ENCODE measurements at places on chromosomes 3 and 15.
A peak's percentile ranks its signal among the peaks of the same experiment; 100 is the strongest.

DNA sequence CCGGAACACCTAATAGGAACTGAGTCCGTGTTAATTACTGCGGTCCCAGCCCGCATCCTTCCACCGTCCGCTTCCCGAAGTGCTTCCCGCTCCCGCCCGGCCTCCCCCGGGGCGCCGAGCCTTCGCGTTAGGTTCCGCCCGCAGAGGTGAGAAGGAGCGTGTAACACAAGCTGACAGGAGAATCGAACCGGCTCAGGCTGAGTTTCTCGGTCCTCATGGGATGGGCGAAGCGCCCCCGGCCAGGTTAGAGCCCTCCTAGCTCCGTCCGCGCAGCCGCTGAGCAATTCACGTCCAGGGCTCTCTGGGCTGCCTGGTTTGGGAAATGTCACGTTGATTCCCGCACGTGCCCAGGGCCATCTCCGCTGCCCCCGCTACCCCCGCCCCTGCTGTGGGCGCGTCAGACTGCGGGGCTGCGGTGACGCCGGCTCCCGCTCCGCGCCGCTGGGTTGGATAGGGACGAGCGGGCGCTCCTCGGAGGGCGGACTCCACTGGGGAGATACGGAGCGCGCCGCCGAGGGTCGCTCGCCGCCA lies 954 bp downstream of the CLDN11 start:
- no peak for DNase-seq

DNA sequence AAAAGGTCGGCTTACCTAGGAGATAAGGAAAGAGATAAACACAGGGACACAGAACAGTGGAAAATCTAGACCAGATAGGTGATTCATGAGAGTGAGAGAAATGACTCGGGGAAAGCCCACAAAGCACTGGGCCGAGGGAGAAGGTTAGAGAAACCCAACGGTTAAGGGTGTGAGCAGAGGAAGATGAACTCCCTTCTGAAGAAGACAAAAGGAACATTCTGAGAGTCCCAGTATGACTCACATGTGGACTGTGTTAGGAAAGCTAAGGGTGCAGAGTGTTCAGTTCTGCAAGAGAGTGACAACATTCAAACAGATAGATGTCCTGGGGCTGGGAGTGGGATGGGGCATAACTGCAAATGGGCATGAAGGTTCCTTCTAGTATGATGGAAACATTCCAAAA lies 83.0 kb downstream of the CNTN3 start:
- no peak for DNase-seq

- no peak for DNase-seq
Measured at GRCh38 chr15:56957812-56958406, 39.5 kb downstream of the TCF12 start.

DNA sequence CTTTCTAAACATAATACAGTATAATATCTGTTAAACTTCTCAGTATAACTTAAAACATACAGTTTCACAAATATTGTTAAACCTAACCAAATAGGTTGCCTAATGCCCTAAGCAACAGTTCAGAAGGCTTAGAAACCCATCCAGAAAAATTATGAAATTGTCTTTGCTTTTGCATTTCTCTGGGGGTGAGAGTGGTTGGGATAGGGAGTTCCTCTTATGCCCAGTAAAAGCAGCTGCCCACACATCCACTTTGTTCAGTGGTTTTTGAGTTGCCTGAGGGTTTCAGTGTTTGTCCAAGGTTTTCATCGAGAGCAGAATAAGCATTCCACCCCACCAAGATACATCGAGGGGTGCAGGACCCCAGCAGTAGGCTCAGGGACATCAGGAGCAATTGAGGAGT lies 179.4 kb downstream of the CDIN1 start:
- no peak for DNase-seq

DNA sequence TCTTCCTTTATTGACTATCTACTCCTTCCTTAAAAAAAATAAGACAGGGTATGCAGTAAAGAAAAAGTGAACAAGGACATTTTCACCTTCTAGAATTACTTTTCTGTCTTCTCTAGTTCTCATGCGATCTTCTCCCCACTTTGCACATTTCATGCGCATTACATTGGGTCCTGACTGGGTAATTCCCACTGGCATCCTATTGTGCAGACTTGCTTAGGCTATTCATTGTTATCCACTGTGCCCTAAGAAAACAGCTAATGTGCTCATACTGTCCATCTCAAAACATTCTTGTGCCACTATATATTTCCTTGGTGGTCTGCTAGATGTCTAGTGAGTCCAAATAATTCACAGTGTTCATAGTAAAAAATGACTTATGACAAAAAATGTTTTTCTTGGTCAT lies 447.4 kb upstream of the ROBO1 start:
- no peak for DNase-seq

- DNase-seq = peak; percentile 27
Measured at GRCh38 chr3:187507266-187507665, 139.1 kb downstream of the RTP4 start.

GRCh38 chr15:38471974-38472373 lies 18.0 kb downstream of the FAM98B start:
- DNase-seq = no peak

- no peak for DNase-seq
Measured at GRCh38 chr3:194905696-194906095, 220.0 kb downstream of the FAM43A start.

- DNase-seq = no peak
Measured at GRCh38 chr15:90264671-90265070, 801 bp upstream of the NGRN start.

- DNase-seq = no peak
Measured at GRCh38 chr15:91980502-91981267, 127.2 kb downstream of the SLCO3A1 start.

DNA sequence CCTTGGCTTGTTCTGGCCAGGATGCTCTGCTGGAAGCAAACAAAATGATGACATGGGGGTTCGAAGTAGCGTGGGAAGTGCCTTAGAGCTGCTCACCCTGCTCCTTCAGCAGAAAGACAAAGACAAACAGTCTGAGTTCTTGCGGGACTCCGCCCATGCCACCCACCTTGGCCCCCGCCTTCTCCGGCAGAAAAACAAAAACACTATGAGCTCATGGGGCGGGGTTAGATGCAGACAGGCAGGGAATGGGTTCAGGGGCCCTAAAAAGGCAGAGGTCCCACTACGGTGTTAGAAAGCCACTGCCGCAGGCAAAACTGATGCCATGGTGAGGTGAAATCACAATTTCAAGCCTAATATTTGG lies 9.7 kb upstream of the NCKIPSD start:
- DNase-seq = no peak

DNA sequence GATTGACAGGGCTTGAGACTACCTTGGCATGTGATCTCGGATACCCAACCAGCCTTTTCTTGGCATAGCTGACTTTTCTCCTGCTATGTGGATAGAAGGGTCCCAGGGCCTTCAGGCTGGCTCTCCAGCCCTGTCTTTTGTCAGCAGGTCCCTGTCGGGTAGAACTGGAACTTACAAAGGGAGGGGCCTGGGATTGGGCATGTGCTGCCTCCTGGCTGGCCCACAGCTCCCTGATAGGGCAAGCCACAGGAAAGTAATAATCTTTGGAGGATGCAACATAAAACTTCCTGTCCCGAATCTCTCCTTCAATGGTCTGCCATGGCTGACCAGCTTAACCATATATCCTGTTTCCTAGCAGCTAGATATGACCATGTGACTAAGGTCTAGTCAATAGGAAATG lies 89.1 kb downstream of the ABHD5 start:
- DNase-seq = no peak
